ENCODE measurements at places on chromosomes 5 and 9. TPM values are rescaled to one million over a fixed set of nuclear protein-coding genes. Genes with fewer than 3 reads are reported as not detected.

DNA sequence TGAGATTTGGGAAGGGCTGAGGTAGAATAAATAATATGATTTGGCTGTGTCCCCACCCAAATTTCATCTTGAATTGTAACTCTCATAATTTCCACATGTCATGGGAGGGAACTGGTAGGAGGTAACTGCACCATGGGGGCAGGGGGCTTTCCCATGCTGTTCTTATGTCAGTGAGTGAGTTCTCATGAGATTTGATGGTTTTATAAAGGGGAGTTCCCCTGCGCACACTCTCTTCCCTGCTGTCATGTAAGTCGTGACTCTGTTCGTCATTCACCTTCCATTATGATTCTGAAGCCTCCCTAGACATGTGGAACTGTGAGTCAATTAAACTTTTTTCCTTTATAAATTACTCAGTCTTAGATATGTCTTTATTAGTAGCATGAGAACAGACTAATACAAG, 115.5 kb upstream of the STARD4 start:
- no peak for DNase-seq

- no peak for DNase-seq
Observed at GRCh38 chr5:107285772-107286171, 385.0 kb downstream of the EFNA5 start.

- no peak for DNase-seq
Observed at GRCh38 chr5:126454081-126454480, 30.9 kb downstream of the GRAMD2B start.

DNA sequence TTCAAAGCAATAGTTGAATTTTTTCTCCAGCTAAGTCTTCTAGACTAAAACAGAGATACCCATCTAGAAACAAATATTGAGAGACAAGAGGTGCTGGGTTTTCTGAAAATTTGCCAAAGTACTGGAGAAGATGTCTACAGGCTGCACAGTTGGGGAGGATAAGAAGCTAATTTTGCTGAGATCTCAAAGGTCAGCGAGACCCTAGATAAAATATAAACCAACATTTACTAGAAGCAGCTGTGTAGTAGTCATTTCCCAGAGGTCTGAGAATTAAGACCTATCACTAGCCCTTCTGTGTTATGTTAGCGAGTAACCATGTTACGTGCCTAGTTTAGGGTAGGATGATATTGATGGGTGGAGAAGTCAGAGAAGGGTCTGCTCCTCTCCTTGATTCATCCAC, 208.5 kb upstream of the TNC start:
- no peak for DNase-seq

GRCh38 chr5:73417303-73418034, 31.1 kb downstream of the FOXD1 start:
- DNase-seq: no peak

DNA sequence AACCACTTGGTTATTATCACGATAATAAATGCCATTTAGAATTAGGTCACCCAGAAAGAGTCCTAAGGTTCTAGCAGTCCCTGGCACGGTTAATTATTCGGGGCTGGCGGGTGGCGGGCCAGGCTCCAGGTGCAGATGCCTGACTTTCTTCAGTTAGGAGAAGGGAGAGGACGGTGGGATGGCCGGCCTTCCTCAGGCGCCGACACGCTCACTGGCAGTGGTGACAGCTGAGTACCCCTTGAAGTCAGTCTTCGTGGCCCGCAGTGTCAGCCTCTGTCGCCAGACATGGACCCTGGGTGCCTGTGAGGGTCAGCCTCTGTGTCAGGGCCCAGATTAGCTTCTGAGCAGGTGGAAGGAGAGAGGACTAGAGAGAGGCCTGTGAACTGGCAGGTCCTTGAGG, 21.1 kb upstream of the EXOC3 start:
- peak; percentile 42 for DNase-seq

DNA sequence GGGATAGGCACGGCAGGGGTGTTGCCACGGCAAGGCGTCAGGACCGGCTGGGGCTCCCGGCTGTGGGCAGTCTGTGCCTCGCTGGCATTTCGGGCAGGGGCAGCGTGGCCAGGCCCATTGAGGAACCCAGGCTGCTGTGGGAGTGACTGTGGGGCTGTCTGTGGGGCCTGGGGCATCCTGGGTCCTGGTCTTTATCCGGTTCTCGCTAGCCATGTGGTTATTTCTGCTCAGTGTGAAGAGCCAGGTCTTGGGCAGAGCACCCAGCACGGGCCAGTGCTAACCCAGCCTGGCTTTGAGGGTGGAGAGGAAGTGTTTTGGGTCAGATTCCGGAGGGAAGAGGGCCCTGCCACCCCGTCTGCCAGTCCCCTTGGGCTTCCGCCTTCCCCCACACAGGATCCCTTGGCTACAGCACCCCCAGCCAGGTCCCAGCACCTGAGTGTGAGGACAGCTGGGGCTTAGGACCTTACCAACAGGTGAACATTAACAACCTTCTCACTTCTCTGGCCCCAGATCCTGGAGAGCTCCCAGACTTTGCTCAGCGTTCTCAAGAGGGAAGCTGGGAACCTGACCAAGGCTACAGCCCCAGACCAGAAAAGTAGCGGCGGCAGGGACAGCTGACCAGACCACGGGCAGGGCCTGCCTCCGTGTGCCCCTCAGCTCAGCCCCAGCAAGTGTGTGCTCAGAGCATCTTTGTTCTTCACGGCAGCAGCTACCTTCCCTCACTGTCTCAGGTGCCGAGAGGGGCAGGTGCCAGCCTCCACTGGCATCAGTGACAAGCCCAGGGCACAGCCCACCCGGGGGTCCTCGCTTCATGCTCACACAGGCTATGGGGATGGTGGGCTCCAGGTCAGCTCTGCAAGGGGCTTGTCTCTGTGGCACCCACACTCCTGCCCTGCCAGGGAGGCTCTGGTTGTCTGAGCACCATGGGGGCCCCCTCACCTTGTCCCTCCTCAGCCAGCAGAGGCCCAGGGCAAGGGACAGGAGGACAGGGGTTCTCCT, 1.1 kb downstream of the SSNA1 start:
- no peak for DNase-seq

- DNase-seq: no peak
Observed at GRCh38 chr9:89387197-89387849, 69.0 kb downstream of the SECISBP2 start.

The DHFR gene
- total RNA-seq: 10.9 TPM

The FGF10 gene
- total RNA-seq: 11.3 TPM

The SPATA31A3 gene
- total RNA-seq: not detected

The PCDHA9 gene
- 0.13 TPM for total RNA-seq

All from aorta (tissue), 5 donors.